Thymus (tissue), 14 donors: ENCODE measurements at places on chromosomes 4 and X.

DNA sequence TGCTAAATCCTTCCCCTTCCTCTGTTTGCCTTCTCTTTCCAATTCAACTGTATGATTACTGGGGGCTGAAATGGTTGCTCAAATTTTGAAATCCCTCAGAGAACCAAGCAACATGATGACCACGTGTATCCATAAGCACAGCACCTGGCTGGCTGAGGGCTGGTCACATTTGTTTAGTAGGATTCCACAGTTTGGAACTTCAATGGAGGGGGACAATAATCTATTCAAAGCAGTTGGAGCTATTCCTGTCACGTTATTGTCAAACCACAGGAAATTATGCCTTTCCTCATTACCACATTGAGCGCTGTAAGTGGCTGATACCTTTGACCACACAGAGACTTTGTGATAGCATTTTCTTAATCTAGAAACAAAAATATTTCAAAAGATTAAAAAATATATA lies 7.0 kb downstream of the TMSB4X start:
- DNase-seq: no peak

- no peak for DNase-seq
Observed at GRCh38 chr4:45350438-45350837, 624.1 kb upstream of the GNPDA2 start.

- no peak for DNase-seq
Observed at GRCh38 chrX:97026406-97026805, 142.7 kb downstream of the RPA4 start.

GRCh38 chrX:153578200-153578835 lies 20.6 kb downstream of the CCNQ start:
- no peak for DNase-seq

DNA sequence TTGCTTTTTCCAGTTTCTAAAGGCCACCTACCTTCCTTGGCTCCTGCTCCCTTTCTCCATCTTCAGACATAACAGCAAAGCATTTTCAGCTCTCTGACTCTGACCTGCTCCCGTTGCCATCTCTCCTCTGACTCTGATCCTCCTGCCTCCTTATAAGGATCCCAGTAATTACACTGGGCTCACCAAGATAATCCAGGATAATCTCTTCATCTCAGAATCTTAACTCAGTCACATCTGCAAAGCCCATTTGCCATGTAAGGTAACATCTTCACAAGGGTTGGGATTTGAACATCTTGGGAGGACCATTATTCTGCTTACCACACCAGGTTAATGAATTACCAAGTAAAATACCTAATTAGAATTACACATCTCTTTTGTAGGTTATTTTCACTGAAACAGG lies 41.3 kb upstream of the MAGED1 start:
- DNase-seq: no peak

DNA sequence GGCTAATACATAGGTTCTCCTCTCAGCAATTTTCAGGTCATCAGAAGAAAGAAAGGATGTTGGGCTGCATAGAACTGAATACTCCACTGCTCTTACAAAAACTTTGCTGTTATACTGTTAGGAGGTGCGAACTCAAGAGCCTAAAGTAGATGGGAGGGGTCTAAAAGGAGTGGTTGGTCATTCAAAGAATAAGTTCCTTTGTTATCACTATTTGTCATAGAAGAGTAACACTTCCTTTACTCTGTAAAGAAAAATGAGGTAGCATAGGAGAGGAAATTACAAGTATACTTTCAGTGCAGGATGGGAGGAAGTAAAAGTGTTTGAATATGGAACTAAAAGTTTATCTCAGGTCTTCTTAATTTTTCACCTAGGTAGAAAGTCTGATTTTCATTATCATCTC lies 61.5 kb downstream of the CCNI start:
- DNase-seq: no peak

- no peak for DNase-seq
Observed at GRCh38 chrX:43707812-43708548, 51.9 kb downstream of the MAOA start.

GRCh38 chr4:111400741-111401140 lies 744.5 kb upstream of the FAM241A start:
- DNase-seq: no peak

DNA sequence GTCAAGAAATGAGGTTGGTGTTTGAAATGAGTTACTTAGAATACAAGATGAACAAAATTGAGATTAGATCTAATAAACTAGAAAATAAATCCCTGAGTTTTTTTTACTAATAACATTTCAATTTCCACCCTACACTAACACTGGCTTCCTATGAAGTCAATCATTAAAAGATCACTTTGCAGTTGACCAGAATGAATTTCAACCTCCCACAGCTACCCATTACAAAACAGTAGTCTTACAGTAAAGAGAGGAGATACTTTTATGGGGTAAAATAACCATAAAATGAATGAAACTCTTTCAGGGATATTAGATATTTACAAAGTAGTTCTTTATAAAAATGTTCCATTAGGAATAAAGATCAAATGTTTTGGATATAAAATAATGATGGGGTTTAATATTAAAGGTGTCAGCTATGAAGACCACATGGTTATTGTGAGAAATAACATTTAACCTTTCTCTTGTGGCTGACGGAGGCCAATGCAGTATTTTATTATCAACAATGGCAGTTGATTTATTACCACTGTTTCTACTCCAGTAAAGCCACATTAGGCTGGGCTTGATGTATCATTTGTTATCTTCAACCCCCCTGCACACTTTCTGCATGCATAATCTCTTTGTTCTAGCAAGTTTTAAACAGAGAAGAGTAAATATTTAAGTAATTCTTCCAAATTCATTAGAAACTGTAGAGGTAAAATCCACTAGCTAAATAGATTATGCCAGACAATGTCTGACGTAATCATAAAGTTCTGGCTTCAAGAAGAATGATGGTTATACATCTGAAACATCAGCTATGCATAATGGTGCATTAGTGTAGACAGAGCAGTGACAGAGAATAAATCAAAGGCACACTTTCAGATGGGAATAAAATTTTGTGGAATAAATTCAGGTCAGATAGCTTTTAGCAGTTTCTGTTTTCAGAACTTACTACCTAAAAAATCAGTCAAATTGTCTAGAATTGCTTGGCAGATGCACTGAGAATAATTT lies 516.6 kb downstream of the PCDH18 start:
- no peak for DNase-seq

DNA sequence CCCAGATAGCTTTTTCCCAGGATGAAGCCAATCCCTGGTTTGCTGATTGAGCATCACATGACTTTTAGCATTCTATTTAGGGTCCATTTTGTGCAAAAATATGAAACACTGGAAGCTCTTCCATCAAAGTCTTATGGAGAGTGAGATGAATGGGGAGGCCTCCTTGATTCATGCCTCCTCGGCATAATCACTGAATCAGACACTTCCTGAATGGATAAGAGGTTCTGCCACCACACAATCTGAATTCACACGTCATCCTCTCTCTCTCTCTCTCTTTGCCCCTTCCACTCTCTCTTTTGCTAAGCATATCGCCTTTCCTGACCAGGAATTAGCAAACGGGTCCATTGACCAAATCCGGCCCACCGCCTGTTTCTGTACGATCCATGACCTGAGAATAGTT lies 68.7 kb downstream of the CRMP1 start:
- no peak for DNase-seq

DNA sequence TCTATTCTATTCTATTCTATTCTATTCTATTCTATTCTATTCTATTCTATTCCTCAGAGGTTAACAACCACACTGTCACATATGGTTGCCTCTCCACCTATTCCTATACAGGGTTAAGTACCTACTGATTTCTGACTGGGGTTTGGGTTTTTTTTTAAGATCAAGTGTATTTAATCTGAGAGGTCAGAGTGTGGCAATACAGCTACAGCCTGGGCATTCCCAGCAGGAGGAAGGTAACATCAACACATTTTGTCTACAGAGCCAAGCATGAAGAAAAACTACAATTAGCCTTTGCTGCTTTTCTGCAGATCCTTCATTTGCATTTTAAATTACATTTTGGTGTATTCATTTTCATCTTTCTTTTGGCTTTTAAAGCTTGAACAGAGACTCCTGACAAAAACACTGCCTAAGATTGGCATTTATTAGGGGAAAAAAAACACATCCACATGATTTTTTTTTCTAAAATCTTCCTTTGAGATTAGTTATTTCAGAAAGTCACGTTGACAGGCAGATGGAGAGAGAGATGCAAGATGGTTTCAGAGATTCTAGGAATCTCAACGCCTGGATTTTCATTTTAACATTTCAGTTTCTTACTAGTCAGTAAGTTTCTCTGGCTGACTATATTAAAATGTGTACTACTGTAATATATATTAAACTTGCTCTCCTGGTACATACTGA lies 255.9 kb upstream of the TET2 start:
- DNase-seq: no peak

- no peak for DNase-seq
Observed at GRCh38 chrX:39752815-39753214, 344.9 kb downstream of the BCOR start.

GRCh38 chrX:9293051-9293496 lies 171.8 kb upstream of the TBL1X start:
- DNase-seq: no peak

- DNase-seq: no peak
Observed at GRCh38 chr4:105148776-105149175, 2.1 kb downstream of the TET2 start.

DNA sequence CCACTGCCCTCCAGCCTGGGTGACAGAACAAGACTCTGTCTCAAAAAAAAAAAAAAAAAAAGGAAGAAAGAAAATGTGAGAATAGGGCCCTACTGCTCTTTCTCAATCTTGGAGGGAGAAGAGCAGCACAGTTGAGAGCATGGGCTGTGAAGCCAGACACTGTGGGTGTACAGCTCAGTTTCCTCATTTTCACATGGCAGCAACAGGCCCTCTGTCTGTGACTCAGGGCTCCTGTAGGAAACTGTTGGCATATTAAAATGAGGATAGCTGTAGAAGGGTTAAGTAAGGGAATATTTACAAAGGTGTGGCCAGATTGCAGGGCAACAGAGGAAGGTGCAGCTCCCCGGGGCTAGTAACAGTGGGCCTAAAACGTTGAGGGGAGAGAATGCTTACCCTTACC lies 3.4 kb downstream of the AKAP14 start:
- DNase-seq: no peak

DNA sequence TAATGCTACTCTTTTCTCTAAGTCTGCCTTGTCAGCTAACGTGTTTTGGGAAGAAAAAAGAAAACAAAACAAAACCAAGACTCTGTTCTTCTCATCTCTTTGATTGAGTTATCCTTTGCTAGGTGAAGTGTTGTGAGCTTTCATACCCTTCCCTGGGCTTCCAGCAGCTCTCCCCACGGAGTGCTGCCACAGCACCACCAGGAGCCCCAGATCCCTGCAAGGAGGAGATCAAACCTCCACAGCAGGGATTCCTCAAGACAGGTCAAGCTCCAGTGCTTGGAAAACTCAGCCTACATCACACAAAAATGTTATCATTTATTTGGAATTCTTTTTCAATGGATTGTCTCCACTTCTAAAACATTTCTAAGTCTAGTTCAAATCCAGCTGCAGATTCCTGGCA lies 1981.9 kb upstream of the TENM3 start:
- DNase-seq: no peak

DNA sequence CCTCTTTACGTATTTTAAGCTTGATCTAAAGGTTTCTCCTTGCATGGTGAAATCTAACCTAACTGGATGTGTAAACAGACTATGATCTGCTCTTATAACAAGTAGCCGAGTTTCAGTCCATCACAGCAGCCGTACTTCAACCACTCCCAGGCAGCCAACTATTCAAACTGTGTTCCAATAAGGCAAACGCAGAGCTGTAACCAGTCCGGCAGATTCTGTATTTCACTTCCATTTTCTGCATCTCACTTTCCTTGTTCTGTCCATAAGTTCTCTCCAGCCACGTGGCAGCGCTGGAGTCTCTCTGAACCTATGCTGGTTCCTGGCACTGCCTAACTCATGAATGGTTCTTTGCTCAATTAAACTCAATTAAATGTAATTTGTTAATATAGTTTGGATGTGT lies 132.6 kb downstream of the FHDC1 start:
- no peak for DNase-seq

DNA sequence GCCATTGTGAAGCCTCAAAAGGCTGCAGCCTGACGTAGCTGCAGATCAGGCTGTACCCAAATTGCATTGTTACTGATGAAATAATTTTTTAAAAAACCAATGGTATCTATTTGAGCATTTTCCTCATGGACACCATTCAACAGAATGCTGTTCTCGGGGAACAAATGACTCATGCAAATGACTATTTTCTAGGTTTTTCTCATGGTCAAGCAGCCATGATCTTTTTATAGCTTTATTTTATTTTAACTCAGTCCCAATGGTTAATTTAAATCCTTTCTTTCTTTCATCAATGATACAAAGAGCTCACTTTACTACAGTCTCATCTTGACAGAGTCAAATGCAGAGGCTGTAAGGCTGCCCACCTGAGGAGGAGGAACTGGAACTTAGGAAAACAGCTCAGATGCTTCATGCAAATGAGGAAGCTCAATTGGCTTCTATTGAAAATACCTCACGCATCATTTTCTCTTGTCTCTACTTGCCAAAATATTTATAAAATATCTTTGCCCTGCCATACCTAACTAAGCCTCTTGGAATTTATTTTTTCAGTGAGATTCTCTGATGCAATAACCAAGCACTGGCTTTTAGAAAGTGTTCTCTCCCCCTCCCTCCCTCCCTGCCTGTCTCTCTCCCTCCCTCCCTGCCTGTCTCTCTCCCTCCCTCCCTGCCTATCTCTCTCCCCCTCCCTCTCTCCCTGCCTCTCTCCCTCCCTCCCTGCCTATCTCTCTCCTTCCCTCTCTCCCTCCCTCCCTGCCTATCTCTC lies 81.0 kb downstream of the SORBS2 start:
- no peak for DNase-seq

DNA sequence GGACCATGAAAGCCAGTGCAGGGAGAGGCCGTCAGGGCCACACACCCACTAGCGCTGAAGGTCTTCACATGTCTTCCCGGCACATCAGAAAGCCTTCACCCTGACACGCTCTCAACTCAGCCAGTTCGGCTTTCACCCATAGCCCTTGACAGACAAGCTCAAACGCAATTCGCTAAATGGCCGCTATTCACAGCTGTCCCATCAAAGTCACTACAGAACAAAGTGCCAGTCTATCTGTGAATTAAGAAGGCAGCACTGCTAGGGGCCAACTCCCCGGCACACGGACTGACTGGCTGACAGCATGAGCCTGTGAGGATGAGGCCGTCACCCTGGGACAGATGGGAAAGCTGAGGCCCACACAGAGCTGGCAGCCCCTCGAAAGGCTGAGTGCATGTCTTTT lies 45.7 kb downstream of the ACOX3 start:
- DNase-seq: no peak

DNA sequence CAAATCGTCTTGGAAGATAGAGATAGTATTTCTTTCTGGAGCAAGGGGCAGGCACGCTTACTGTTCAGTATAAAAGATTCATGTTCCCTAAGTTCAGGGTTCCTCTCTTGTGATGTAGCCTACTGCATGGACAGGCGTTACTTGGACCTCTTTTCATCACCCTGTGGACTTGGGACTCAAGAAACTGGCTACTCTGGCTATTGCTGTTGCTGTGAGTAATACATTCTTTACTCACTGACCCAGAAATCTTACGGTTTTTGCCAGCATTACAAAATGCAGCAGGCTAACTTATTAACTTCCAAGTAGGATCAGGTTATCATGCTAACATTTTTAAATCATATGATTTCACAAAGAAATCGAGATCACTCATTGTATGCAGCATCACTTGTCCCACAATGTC lies 12.8 kb upstream of the GUCY1B1 start:
- DNase-seq: no peak

- DNase-seq: no peak
Observed at GRCh38 chr4:952881-953573, 20.3 kb downstream of the DGKQ start.
